ENCODE measurements at places on chromosomes 12 and 14. TPM values are rescaled to one million over a fixed set of nuclear protein-coding genes. Genes with fewer than 3 reads are reported as not detected.

FOXA1 gene
- total RNA-seq: not detected

GRCh38 chr12:64058541-64059265 lies 163.4 kb downstream of the KICS2 start:
- DNase-seq: no peak

LRIG3 gene
- total RNA-seq: 80.4 TPM

DNA sequence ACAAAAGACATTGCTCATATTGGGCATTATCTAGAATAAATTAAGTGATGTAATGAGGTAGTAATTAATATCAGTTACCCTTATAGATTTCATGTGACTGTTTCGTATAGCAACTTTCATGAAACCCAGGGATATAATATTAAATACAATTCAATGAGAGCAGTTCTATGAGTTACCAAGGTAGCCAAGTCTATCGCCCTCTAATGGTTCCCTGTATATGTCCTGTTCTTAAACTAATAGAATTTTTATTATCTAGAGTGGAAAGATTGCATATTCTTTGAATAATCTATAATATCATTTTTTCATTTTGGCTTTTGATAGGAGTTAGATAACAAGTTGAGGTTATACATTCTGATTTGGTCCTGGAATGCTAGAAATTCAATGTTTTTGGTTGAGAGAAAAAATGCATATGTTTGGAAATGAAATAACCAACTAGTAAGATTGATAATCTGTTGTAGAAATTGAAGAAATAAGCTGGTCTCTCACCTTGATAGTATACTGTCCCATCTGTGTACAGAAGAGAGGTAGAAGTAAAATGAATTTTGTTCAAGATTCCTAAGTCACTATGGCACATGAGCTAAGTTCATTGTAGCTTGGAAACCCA lies 59.7 kb downstream of the SCFD1 start:
- no peak for DNase-seq

DAO gene
- total RNA-seq: not detected

DNA sequence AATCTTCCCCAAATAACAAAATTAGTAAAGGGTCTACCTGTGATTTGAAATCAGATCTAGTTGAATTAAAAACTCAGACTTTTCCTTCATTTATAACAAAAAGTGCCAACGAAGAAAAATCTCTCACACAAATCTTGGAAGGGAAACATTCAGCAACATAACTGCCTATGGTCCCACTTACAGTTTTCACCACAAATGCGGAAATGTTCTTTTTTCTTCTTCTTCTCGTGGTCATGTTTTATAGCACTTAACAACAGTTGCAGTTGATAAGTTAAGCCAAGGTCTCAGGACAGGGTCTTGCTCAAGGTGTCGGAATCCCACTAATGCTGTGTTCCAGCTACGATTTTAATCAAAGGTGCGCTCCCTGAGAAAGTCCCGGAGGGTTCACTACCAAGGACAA lies 10.1 kb downstream of the RNASE6 start:
- DNase-seq: no peak

DPY19L2 gene
- 6.7 TPM for total RNA-seq

DNA sequence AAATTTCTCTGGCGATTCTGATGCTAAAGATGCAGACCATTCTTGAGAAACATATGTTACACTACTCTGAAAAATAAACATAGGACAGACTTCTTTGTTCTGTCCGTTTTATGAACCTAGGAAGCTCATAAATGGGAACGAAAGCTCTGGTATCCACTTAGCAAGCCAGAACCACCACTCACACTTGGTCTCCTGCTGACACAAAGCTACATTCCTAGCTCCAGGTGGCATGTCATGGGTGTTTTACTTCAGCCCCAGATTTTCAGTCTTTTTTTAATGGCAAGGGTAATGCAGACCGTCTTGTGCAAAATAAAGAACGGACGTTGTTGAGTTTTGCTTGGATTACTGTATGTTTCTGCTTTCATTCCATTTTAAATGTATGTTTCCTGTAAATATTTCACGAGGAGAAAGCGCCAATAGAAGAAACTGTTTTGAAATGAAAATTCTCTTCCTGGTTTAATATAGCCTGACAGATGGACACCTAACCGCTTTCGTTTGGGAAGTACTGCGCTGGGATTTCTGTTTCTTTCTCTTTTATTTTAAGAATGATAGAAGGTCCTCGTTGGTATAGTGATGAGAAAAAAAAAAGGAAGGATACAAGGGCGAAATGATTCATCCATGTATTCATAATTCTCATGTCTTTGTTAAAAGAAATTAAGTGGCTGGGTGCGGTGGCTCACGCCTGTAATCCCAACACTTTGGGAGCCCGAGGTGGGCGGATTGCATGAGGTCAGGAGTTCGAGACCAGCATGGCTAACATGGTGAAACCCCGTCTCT lies 871 bp upstream of the COQ5 start:
- DNase-seq: no peak

DNA sequence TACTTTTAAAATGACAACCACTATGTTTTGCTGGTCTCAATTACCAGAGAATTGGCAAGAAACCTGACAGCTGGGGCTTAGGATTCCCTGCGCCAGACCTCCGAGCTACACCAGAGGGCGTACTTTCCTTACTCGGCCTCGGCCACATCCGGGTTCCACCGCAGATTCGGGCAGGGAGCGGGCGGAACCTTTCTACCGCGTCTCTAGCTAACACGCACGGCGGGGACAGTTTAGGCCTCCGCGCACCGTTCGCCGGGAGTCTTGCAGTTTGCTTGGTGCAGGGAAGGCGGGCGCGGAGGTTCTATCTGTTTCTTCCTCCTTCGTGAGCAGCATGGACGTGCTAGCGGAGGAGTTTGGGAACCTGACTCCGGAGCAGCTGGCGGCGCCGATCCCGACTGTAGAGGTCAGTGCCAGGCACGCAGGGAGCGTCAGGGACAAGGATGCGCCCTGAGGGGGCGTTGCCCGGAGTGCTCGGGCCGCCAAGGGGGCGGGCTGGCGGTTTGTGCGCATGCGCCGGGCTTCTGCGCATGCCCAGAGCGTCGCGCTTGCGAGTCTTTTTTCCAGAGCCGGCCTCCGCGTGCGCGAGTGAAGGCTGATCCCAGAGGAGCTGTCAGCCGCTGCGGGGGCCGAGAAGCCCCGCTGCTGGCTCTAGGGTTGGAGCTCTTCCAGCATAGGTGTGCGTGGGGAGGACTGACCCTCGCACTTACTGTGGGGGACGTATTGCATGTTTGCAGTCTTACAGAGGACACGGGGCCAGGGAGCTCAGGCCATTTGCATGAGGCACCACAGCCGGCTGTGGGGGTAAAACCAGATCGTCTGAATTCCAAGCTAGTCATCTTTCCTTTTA lies at the start of gene POLR3B:
POLR3B (plus strand) TSS at position 200 of the 847 bp plus-strand sequence; CDS start at position 332, 132 bp downstream.
- DNase-seq: peak; percentile 98

GRCh38 chr14:23381871-23382270 lies 5.0 kb downstream of the CMTM5 start:
- DNase-seq: peak; percentile 42

DNA sequence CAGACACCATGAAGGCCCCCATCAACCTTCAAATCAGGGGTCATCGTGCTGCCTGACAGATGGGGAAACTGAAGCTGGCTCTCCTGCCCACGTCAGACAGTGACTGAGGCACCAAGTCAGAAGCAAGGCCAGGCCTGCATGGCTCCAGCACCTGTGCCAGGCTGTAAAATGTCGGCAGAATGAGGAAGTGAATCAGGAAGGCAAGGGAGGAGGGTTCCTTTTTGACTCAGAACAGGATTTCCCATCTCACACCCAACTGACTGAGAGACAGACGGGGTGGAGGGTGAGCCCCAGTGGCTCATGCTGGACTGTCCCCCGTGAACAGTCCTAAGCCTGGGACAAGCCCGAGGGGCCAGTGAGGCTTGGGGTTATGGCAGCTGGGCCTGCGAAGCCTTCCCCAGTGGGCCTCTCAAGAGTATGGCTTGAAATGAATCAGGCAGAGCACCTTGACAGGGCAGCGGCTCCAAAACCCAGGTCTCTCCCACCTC lies 20.9 kb downstream of the SYNE3 start:
- DNase-seq: no peak

- no peak for DNase-seq
These were observed 1045.6 kb downstream of the BCL11B start for GRCh38 chr14:98226411-98226810.

- DNase-seq: no peak
These were observed 6.3 kb downstream of the PPM1H start for GRCh38 chr12:62928632-62929031.

FSCB gene
- not detected for total RNA-seq

DNA sequence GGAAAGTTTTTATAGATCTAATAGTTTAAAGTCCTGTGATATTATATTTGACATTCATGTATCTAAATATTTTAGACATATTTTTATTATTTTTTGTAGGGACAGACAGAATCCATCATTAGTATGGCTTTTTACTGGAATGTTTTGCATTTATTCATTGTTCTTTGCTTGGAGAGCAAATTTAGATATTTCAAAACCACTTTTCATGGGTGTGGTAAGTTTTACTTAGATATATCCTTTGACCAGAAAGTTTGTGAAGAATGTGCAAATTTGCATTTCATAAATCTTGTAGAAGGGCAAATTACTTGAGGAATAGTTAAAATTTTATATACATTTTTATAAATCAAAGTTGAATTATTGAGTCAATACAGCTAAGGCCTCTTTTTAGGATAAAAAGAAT lies 37.5 kb downstream of the TMEM260 start:
- DNase-seq: no peak

- DNase-seq: no peak
These were observed 18.7 kb downstream of the RCOR1 start for GRCh38 chr14:102610968-102611811.

DNA sequence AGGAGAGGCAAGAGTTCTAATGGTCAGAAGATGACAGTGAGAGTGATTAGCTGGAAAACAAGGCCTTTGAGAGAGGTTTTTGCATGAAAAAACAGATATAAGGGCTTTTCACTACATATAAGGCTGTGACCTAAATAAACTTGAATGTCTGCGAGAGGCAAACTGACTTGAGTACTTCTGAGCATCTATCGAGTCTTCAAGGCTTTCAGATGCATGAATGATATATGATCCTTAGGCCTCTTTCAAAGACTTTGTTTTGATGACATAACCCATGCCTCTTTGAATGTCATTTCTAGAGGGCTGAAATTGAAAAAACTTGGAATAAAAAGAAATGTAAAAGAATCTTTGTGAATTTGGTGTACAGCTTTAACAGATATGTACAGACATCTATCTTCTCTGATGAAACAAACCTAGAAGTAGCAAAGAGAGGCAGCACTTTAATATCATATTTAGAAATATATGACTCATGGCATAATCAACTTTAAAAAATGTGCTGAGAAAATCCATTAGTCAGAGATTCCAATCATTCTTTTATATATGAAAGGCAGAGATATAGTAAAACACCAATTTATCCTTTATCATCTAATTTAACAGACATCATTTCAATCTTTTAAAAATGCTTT lies 72.6 kb downstream of the PPM1H start:
- no peak for DNase-seq

- no peak for DNase-seq
These were observed 10.8 kb upstream of the TCTN2 start for GRCh38 chr12:123659996-123660727.

DNA sequence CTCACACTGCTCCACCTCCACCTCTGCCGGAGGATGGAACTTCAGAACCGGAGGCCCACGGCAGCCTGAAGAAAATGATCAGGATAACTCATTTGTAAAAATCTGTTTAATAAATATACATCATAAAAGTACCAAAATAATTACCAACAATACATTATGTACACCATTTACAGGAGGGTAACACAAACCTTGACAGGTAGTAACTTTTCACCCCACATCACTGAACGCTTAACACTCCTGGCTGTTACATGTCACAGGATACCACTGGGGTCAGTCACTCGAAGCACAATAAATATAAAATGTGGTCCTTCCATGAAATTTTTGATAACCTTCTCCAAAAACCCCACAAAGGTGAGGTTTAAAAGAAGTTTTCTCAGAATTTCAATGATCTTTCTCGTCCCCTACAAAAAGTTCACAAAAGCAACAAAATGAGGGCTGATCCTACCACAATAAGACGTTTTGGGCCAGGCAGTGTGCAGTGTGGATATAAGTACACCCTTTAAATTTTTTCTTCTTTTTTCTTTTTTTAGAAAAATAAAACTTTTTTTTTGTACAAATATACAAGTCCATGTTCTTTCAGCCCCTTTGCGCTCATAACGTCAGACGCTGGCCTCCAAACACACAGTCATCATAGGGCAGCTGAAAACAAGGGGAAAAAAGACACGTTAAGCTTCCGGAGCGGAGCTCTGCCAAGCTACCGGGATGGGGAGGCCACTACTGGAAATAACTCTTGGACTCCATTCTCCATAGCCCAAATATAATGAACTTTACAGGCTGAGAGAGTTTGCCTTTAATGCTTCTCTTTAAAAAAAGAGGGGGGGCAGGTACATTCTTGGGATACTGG lies 2.9 kb downstream of the NFKBIA start:
- DNase-seq: no peak
